ENCODE measurements at places on chromosomes 4 and X. TPM values are rescaled to one million over a fixed set of nuclear protein-coding genes. Genes with fewer than 3 reads are reported as not detected.

DNA sequence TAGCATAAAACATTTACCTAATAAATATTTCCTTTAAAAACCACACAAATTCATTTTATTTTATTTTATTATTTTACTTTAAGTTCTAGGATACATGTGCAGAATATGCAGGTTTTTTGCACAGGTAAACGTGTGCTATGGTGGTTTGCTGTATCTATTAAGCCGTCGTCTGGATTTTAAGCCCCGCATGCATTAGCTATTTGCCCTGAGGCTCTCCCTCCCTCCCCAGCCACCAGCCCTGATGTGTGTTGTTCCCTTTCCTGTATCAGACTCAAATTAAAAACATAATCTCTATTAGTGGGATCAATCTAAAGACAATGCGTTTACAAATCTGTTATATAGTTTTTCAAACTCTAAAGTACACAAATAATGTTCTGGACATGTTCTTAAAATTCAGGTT, 1.2 kb upstream of the HTN3 start:
- DNase-seq = no peak

DNA sequence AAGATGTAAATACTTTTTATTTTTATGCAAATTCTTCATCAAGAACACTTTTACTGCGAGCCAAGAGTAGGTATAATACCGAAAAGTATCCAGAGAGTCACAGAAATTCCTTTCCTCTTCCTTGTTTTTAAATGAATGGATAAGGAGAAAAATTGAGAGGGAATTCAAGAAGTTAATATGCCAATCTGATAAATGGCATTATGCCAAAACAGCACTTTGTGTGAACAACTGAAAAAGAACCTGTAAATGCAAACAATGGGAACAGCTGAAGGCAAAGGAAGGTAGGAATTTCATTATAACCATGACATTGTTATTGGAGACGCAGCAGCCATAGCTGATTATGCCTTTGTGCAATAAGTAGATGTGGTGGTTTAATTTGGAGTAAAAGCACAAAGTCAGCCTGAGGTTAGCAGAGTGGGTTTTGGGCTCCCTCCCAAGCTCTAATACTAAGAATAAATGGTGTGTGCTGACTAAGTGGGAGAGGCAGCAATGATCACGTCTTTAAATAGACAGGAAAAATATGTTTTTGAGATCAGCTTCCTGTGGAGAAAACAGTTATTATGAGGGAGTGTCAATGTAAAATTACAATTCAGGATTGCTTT, 209.8 kb upstream of the NDST4 start:
- no peak for DNase-seq

DNA sequence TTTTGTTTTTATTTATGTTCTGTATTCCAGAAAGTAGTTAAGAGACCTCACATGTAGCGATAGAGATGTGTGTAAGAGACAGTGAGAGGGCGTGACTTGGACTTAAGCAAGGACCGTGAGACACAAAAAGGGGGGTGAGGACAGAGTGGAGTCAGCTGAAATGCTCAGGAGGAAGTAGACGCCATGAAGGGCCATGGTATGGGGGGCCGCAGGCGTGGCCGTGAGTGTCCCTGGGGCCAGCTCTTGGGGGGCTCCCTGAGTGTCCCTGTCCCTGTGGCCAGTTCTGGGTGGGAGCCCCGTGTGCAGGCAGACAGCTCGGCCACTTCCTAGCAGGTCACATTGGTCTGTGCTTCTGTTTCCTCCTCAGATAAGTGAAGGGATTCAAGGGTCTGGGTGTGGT, 23.0 kb upstream of the MSANTD1 start:
- DNase-seq = no peak

GRCh38 chr4:167541286-167541685, 307.0 kb upstream of the SPOCK3 start:
- DNase-seq = no peak

DNA sequence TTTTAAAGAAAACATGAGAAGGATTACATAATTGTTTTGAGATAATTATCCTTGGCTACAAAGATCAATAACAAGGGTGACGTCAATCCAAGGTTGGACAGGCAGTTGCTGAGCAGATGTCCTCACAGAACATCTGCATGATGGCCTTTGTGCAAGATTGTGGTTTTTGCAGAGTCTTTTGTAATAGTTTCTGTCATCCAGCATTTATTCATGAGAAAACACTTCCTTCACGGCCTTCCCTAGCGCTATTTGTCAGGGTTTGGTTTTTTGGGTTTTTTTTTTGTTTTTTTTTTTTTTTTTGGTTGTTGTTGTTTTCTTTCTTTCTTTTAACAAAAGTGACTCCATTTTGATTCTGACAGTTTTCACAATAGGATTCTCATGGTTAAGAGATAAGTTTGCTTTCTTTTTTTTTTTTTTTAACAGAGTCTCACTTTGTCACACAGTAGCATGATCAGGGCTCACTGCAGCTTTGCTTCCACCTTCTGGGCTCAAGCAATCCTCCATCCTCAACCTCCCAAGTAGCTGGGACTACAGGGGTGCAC, 31.5 kb upstream of the ELF2 start:
- DNase-seq = no peak

DNA sequence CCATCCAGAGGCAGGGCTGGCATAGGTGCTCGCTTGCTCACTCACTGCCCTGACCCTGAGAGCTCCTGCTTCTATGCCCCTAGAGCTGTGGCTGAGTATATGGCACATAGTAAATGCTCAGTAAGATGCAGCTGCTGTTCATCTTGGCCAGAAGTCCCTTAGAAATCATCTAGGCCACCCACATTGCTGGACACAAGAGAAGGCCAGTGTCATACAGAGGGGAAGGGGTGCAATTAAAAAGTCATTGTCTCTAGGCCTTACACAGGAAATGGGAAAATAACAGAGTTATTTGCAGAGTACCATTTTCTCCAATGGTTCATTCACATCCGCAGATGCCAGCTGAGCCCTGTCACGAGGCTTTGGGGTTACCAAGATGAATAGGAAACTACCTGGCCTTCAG, 88.8 kb downstream of the MAMLD1 start:
- no peak for DNase-seq

DNA sequence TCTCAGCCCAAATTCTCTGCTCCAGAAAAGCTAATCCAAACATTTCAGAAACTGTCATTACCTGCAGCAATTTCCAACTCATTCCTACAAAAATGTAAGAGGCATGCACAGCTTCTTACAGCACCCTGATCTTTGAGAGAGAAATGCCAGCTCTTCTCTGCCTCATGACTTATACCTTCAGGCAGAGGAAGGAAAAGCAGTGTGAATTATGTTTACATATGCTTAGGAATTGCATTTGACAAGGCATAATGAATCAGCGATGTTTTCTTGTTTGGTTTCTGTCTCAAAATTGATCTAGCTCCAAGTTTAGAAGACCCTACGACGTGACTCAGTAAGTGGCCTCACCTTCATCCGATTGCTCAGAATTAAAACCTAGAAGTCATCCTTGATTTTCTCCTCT, 21.8 kb upstream of the AGA start:
- no peak for DNase-seq

Gene CYLC1
- not detected for total RNA-seq

Gene MAPK10
- total RNA-seq = 18.4 TPM

Gene EMCN
- 23.9 TPM for total RNA-seq
